ENCODE measurements at places on chromosomes 2 and 18.

- DNase-seq: peak; percentile 79
Observed at GRCh38 chr2:231795525-231796327, 9.5 kb downstream of the COPS7B start.

DNA sequence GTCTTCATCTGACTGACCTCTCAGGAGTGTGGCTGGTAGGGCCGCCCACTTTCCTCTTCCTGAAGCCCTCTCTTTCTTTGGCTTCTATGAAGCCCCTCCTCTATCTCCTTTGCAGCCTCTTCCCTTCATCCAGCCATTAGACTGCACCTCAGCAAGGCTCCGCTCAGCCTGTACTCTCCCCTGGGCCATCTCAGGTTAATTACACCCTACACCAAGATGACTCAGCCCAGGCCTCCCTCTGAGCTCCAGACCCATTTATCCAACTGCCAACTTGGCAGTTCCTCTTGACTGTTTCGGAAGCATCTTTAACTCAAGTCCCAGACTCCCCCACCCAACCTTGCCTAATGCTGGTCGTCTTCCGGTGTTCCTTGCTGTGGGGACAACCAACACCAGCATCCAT is 5.8 kb upstream of the WNT6 start:
- no peak for DNase-seq

GRCh38 chr18:58977223-58977622 is 112.5 kb downstream of the ZNF532 start:
- DNase-seq: no peak

GRCh38 chr2:237035781-237036475 is 49.8 kb upstream of the COPS8 start:
- no peak for DNase-seq

GRCh38 chr2:220871909-220872308 is 700.2 kb downstream of the EPHA4 start:
- DNase-seq: no peak

GRCh38 chr18:66211749-66212148 is 392.1 kb downstream of the CDH19 start:
- no peak for DNase-seq

DNA sequence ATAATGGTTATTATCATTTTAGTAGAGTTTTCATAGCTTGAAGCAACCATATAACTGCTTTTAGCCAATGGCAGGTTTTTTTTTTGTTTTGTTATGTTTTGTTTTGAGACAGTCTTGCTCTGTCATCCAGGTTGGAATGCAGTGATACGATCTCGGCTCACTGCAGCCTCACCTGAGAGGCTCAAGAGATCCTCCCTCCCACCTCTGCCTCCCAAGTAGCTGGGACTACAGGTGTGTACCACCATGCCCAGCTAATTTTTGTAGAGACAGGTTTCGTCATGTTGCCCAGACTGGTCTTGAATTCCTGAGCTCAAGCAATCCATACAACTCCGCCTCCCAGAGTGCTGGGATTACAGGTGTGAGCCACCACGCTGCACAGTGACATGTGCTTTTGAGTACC is 117.5 kb upstream of the GAREM1 start:
- DNase-seq: no peak

GRCh38 chr18:70368903-70369302 is 80.1 kb downstream of the SOCS6 start:
- DNase-seq: peak; percentile 55

DNA sequence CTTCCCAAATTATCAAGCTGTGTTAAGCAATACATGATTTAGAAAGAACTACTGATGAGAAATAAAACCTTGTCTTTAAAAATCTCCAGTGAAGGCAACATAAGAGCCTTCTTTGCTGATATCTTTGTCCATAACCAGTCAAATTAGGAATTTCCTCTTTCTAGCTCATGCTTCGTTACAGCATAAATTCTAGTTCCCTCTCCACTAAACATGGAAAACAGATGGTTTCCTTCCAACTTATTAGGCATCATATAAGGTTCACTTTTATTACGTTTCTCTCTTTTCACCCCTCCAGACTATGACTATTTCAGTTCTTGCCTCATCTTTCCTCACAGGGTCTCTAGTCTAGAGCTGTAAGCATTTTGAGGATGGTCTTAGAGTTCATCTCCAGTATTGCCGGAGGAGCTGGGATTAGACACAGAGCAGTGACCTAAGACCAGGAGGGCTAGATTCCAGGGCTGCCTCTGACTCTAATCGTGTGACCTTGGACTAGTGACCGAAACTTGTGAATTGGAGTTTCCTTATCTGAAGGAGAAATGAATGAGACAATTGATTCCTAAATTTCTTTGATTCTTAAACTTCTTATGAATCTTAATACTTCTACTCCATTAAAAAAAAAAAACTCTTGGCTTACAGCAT is 195.5 kb upstream of the APCDD1 start:
- no peak for DNase-seq

- no peak for DNase-seq
Observed at GRCh38 chr2:115807276-115807675, 1364.8 kb downstream of the DPP10 start.

GRCh38 chr2:120745420-120746111 is 9.9 kb downstream of the GLI2 start:
- DNase-seq: no peak

- DNase-seq: no peak
Observed at GRCh38 chr2:9984217-9984739, 32.8 kb downstream of the GRHL1 start.

- peak; percentile 81 for DNase-seq
Observed at GRCh38 chr2:121722479-121722878, 14.2 kb downstream of the NIFK start.

- DNase-seq: no peak
Observed at GRCh38 chr2:164735309-164735919, 106.2 kb downstream of the COBLL1 start.

DNA sequence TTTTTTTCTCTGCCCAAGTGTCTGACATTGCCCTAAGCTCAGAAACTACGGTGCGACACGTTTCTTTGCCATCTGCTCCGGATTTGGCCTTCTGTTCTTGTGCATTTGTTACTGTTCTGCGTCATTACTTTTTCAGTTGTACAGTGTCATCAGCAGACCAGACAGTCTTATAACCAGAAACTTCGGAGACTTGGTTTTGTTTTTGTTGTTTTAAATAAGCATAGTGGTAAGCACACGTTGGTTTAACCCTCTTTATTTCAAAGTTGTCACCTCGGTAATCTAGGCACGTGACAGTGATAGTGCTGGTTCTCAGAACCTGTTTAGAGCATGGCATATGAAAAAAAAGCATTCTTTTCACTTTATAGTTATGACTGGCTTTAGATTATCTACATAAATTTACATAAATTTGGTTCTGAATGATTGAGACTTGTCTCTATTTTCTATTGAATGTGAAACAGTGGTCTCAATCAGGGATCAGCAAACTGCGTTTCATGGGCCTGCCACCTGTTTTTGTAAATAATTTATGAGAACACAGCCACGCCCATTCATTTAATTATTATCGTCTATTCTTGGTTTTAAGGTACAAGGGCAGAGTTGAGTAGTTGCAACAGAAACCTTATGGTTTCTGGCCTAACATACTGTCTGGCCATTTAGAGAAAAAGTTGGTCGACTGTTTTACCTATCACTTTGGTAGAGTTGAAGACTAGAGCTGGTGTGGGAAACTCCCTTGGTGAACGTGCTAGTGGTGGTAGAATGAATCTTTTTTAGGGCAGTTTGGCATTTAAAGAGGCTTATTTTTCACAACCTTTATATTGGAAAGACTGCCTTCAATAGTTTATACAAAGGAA is 106.5 kb downstream of the ZNF532 start:
- DNase-seq: no peak

DNA sequence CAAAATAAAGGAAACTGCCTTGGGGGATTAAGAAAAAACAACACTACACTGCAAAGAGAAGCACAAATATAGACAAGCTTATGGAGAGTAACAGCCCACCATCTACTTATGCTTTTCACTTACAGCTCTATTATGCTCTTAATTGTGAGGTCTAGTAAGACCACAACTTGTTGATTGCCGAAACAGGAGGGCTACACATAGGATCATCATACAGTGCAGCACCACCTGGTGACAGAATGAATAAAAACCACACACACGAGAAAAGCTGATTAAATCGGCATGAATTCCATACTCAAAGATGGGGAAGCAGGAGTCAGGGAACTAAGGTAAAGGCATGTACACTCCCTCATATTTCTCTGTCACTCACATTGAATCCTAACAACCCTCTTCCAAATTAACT is 259.2 kb downstream of the IKZF2 start:
- peak; percentile 49 for DNase-seq

DNA sequence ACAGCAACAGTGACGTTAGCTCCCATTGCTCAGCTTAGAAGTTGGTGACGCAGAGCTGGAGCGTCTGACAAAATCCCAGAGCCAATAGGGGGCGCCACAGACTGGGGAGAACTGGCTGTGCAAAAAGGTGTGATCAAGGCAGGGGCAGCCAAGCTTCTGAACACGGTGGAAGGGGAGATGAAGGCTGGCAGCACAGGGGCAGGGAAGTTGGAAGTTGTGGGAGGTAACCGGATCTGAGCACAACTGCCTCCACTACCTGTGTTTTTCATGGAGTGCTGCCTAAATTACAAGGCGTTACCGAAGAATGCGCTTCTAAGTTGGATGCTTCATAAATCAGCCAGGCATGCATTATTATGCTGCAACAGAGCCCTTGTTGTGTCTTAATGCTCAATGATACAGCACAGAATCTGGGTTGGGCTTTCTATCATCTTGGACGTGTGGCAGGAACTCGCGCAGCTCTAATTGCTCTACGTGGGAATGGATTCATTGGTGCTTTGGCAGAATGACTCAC is 370.0 kb downstream of the SLC4A3 start:
- no peak for DNase-seq
